H1 (cell line): ENCODE measurements at places on chromosomes 6 and 20.

DNA sequence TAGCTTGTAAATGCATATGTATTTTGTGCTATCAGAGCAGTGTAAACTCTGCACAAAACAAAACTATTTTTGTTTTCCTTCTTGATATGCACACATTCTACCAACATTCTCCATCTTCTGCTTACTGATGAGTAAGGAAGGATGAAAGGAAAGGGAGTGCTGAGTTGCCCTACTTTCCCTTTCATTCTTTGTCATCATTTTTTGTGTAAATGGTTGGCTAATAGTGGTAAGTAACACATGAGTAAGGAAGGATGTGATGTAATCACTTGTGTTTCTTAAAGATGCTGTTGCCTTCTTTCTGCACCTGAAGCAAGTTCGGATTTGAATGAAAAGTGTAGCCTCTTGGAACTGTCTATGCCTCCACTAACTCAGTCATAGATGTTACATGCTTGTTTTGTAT lies 4.6 kb upstream of the REV3L start:
- no peaks in the 10 kb centered on the region for H3K27me3 ChIP-seq
- H3K4me1 ChIP-seq, result no peaks in the 10 kb centered on the region; the same call in 1 of the 2 replicates
- H3K4me3 ChIP-seq, result no peak overlapping the region

DNA sequence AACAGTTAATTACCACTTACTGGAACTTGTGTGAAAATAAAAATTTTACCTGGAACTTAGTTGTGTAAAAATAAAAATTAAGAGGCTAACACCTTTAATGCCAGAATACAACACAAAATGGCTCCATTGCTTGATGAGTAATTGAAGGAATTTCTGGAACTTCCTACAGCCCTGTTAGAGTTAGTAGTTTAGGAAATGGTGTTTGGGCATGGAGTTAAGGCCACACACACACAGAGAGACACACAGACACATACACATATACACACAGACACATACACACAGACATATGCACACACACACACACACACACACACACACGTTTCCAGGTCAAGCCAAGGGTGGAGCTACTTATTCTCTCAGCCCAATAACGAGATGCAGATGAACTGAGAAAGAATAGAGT lies 20.6 kb upstream of the CST3 start:
- no peak overlapping the region for H3K4me3 ChIP-seq
- DNase-seq, result no peak
- no peaks in the 10 kb centered on the region for H3K27me3 ChIP-seq
- no peaks in the 10 kb centered on the region for H3K4me1 ChIP-seq

DNA sequence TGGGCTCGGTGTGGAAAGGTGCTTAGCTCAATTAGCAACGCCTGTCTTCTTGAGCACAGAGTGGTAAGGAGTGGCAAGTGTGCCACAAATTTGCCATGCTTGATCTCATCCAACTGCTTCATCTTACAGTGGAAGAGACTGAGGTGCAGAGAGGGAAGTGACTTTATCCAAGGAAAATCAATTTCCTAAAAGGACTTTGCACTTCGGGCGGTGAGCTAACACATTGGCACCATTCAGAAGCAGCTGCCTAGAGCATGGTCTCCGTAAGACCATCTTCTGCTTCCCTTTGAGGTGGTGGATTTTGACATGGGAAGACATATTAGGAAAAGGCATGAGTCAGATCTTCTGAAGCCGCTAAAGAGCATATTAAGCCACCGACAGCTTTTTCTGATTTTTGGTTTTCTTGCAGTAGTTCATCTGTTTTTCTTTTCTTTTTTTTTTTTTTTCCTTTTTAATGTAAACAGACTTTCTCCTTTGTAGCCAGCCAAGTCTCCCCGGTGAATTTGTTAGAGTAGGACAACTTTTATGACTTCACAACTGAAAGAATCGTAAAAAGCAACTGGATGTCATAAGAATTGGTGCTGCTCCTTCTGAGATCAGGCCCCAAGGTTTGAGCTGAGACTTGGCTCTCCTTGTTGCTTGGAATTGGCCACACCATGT lies 273.2 kb downstream of the CDC5L start:
- H3K36me3 ChIP-seq, result no peaks in the 10 kb centered on the region
- H3K4me3 ChIP-seq, result no peak overlapping the region
- peaks cover 14% of the 10 kb centered on the region for H3K4me1 ChIP-seq
- DNase-seq, result no peak
- no peaks in the 10 kb centered on the region; the same call in 1 of the 2 replicates for H3K27me3 ChIP-seq

DNA sequence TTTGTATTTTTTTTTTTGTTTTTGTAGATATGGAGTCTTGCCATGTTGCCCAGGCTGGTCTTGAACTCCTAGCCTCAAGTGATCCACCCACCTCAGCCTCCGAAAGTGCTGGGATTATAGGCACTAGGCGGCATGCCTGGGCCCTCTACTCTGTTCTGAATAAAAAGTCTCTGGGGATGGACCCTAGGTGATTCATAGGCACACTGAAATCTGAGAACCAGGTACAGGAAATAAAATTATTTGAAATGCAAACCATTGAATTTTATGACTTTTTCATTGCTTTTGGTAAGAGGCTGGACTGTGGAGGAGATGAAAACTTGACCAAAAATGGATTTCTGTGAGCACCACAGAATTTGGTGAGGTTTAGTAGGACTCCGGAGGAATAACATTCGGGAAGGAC lies 117.5 kb downstream of the PRIM2 start:
- no peak overlapping the region for H3K27ac ChIP-seq
- no peak overlapping the region for H3K4me3 ChIP-seq
- no peaks in the 10 kb centered on the region for H3K4me1 ChIP-seq
- no peak for DNase-seq

DNA sequence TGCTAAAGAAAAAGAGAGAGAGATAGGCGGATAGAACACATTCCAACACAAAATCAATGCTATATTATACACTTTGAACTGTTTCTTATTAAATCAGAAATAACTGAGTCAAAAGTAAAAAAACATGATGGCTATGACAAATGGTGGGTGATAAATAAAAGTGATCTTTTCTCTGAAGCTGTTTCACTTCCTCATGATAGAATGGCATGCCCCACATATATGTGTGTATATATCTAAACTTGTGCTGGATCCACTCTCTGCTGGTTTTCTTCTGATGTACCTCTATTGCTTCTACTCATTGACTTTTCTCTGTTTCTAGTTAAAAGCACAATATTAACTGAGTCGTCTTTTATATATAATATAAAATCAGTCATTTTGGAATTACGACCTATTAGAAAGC lies 429.9 kb downstream of the PKHD1 start:
- H3K4me3 ChIP-seq, result no peak overlapping the region
- no peaks in the 10 kb centered on the region for H3K27me3 ChIP-seq
- no peak for DNase-seq
- H3K27ac ChIP-seq, result no peak overlapping the region

DNA sequence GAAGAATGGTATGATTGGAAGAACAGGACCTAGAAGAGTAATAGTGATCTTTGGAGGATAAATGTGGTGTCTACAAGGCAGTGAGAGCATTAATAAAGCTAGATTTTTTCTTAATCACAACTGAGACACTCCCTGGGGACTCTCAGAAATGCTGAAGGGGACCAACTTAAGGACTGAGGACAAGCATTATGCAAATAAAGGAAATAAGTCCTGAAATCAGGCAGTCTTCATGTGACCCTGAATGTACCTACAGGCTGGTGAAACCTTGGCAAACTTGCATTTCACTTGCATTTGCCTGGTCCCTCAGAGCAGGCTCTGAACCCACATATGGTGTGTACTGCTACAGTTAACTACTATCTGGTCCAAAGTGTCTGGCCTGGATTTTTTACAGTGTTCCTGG lies 19.3 kb upstream of the TTK start:
- no peaks in the 10 kb centered on the region for H3K4me1 ChIP-seq
- no peak overlapping the region for H3K4me3 ChIP-seq
- H3K27me3 ChIP-seq, result no peaks in the 10 kb centered on the region
- H3K27ac ChIP-seq, result no peak overlapping the region
- no peaks in the 10 kb centered on the region for H3K36me3 ChIP-seq

DNA sequence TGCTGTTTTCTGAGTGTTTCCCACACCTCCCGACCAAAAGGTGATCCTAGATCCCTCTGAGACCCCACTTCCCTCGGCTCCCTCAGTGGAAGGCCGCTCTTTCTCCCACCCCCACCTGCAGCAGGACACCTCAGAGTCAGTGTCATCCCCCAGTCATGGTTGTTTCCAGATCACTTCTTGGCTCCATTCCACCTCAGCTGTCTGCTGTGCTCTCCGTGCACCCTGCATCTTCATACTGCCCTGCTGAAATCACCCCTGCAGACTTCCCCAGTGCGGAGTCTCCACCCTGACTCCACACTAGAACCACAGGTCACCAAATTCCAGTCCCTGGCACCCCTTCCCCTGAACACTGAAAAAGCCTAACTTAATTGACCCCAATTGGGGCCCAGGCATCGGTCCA lies 255.1 kb upstream of the CDYL start:
- no peaks in the 10 kb centered on the region for H3K4me1 ChIP-seq
- no peak overlapping the region for H3K4me3 ChIP-seq
- H3K27ac ChIP-seq, result no peak overlapping the region
- no peaks in the 10 kb centered on the region for H3K36me3 ChIP-seq
- H3K27me3 ChIP-seq, result no peaks in the 10 kb centered on the region

DNA sequence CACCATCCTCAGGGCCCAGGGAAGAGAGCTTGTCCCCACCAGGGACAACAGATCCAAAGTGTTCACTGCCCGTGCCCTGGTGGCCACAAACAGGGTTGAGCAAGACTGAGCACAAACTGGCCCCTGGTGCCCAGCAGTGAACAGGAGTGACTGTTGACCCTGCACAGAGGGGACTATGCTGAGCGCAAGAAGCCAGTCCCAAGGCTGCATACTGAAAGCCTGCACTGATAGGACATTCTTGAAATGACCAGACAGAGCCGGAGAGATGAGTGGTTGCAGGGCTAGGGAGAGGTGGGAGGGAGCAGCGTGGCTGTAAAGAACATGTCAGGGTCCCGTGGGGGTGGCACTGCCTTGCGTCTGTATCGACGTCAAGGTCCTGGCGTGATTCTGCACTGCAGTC lies 2.9 kb upstream of the FNDC11 start:
- H3K27ac ChIP-seq, result no peak overlapping the region
- no peak overlapping the region for H3K4me3 ChIP-seq
- H3K4me1 ChIP-seq, result no peaks in the 10 kb centered on the region
- H3K27me3 ChIP-seq, result no peaks in the 10 kb centered on the region
- no peaks in the 10 kb centered on the region for H3K36me3 ChIP-seq

DNA sequence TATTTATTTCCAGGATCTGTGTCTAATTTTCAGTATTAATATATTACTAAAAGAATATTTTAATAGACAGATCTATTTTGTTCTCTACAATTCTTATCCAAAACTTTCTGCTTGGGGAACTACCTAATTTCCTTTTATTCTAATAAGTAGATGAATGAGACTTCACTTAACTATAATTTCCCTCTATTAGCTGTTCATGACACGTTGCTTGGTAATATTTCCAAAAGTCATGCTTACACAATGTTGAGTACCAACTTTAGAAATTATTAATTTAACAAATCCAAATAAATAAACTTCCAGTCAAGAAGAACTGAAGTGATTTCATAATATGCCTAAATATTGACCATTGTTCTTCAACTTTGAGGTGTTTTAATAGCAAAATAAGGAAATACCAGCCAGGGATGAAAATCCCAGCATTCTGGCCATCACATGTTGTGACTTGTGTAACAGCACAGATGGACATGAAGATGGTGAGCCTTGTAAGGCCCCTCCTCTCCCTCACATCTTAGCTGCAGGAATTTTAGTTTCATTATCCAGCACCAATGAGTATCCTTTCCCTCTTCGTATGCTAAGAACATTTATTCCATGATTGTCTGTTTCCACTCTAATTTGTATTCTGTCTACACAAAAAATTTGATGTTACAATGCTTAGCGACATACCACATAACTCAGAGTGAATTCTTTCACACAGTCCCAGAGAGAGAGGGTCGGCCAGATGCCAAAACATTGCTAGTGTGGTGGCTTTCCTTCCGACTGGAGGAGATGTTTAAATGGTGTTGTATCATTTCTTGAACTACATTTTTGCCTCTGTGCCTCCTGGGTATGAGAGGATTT lies 137.5 kb downstream of the FOXA2 start:
- no peak overlapping the region for H3K4me3 ChIP-seq
- H3K27ac ChIP-seq, result no peak overlapping the region
- no peaks in the 10 kb centered on the region for H3K27me3 ChIP-seq
- H3K4me1 ChIP-seq, result no peaks in the 10 kb centered on the region

DNA sequence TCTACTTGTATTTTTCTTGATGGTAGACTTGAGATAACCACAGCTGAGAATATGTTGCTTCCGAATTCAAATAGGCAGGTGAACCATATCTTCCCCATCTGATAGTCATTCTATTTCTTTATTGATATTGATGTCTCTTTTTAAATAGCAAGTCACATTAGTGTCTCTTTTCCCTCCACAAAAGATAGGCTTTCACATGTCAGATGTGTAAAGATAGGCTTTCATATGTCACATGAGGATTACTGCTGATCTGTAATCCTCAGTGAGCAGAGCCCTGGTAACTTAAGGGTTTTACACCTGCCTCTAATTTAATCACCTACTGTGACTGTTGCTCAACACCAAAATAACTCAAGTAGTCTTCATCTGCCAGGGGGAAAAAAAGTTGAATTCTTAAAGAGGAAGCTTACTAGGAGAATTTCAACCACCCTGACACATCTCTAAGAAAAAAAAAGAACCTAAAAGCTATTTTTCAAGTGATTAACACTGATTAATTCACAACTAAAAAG lies 45.3 kb upstream of the TRDN start:
- no peak for DNase-seq
- no peaks in the 10 kb centered on the region for H3K4me1 ChIP-seq

DNA sequence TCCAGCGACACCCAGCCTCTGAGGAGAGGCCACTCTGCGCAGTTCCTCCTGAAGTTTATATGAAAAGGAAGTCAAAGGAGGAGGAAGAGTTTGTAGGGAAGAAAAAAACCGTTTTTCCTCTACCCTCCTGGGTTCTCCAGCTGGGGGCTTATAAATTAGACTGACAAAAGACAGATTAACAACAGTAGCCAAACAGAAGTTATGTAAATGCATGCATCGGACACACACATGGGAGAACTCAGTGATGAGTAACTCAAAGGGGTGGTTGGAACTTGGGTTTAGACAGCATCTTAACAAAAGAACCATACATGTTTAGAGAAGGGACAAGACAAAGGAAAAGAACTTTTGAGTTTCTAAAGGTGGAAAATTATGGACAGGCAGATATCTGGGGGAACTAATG lies 71.2 kb downstream of the CD24 start:
- H3K36me3 ChIP-seq, result no peaks in the 10 kb centered on the region
- H3K27me3 ChIP-seq, result no peaks in the 10 kb centered on the region
- H3K27ac ChIP-seq, result no peak overlapping the region
- no peak for DNase-seq
- H3K4me1 ChIP-seq, result no peaks in the 10 kb centered on the region
